ENCODE measurements at places on chromosomes 2 and 18.

- DNase-seq: peak; percentile 11
Observed at GRCh38 chr2:190443778-190444481, 35.8 kb downstream of the MFSD6 start.

DNA sequence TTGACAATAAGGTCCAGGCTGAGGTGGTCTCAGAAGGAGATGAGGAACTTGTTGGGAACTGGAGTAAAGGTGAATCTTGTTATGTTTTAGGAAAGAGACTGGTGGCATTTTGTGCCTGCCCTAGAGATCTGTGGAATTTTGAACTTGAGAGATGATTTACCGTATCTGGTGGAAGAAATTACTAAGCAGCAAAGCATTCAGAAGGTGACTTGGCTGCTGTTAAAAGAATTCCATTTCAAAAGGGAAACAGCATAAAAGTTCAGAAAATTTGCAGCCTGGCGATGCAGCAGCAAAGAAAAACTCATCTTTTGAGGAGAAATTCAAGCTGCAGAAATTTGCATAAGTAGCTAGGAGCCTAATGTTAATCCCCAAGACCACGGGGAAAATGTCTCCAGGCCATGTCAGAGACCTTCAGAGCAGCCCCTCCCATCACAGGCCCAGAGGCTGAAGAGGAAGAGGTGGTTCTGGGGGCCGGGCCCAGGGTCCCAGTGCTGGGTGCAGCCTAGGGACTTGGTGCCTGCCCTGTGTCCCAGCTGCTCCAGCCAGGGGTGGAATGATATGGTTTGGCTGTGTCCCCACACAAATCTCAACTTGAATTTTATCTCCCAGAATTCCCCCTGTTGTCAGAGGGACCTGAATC, 73.5 kb downstream of the FIGN start:
- no peak for DNase-seq

- DNase-seq: no peak
Observed at GRCh38 chr18:21272016-21272579, 30.1 kb downstream of the GREB1L start.

GRCh38 chr2:230268606-230269243, 43.2 kb downstream of the SP140 start:
- no peak for DNase-seq

DNA sequence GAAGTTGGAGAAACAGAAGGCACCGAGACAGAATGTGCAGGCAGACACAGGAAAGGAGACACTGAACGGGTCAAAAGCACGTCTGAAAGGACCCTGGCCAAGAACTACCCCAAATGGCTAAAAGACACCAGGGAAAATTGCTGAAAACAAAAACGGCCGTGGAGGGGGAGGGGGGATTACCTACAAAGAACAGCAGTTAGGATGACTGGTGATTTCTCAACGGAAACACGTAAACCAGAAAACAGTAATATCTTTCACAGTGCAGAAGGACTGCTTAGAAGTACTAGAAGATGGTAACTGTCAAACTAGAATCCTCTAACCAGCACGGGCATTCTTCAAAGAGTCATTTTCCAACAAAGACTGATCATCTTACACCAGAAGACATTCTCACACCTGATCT, 142.6 kb downstream of the HDAC4 start:
- no peak for DNase-seq

- DNase-seq: no peak
Observed at GRCh38 chr2:172552547-172553291, 3.2 kb upstream of the PDK1 start.

DNA sequence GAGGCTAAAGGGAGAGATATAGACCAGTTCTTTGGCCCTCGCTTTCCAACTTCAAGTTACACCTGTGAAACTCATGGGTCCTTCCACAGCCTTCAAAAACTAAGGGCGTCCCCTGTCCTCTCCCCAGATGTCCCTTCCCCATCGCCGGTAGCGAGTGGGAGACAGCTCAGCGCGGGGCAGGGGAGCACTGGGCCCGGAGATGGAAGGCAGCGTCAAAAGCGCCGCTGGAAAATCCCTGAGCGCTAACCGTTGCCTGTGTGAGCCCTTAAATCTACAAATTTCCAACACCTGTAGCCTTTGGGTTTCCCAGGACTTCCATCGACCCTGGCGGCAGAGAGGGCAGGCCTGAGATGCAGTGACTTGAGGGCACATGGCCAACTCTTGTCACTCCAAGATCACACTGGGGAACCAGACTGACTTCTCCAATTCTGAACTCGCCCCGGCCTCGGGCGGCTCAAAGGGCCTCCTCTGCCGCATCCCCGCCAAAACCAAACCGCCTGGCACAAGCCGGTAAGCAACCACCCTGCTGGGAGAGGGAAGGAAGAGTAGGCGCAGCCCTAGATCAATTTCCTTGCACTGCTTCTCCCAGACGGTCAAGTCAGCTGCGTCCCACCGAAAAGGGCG, 879 bp upstream of the EPAS1 start:
- no peak for DNase-seq

DNA sequence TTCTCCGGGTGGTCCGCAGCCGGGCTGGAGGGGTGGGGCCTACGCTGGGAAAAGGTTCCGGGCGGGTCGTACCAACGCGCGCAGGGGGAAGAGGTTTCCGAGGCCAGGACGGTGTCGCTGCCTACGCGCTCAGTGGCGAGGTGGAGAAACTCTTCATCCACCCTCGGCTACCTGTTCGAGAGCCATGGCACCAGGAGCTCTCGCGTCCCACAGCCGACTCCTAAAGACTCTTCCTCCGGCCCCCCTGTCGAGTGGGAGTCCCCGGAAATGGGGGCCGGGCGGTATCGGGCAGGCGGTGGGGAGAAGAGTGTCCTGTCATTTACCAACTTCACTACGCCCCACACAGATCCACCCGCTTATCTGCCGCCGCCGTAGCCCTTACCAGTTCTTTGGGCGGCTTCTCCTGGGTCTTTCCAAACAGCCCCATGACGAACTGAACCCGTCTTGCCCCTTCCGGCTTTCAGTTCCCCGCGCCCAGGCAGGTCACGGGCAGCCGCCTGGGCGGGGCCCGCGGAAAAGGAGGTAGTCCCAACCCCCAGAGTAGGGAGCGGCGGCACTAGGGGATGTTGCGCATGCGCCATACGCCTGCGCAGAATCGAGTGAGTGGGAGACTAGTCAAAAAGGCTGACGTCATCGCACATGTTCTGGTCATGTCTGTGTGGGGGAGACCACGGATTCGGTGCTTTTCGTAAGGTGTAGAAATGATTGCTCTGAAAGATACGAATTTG, at the start of gene CHMP3:
Gene CHMP3 (minus strand): TSS at position 522 of the 728 bp plus-strand sequence. CDS start 95 bp downstream, at position 427.
- DNase-seq: peak; percentile 94
